ENCODE measurements at places on chromosomes 1 and 21. TPM values are rescaled to one million over a fixed set of nuclear protein-coding genes. Genes with fewer than 3 reads are reported as not detected.

The GJA9 gene
- not detected for polyA plus RNA-seq

The KCNA2 gene
- 1.5 TPM for polyA plus RNA-seq

The MTARC2 gene
- not detected for polyA plus RNA-seq

The FHAD1 gene
- polyA plus RNA-seq = not detected

The IFI44 gene
- polyA plus RNA-seq = 21.3 TPM

The CTTNBP2NL gene
- polyA plus RNA-seq = 2.0 TPM

- H3K27me3 ChIP-seq = no peaks in the 10 kb centered on the region
- no peak for DNase-seq
Measured at GRCh38 chr1:91454136-91454535, 46.5 kb upstream of the CDC7 start.

DNA sequence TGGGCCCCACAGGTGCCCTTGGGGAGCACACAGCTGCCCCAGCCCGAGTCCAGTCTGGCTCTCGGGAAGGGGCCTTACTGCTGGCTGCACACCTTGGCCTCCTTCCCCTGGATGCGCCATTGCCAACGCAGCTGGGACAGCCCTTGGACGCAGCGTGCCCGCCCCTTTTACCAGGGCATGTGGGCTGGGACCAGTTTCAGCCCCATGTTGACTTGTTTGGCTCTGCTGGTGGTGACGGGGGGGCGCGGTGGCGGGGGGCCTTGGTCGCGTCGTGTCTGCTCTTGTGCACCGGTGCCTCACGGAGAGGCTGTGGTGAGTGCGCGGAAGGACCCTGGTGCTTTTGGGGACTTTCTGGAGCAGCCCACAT lies 19.6 kb downstream of the SKI start:
- no peaks in the 10 kb centered on the region for H3K27me3 ChIP-seq
- H3K4me1 ChIP-seq = peaks cover 87% of the 10 kb centered on the region
- H3K27ac ChIP-seq = no peak overlapping the region

DNA sequence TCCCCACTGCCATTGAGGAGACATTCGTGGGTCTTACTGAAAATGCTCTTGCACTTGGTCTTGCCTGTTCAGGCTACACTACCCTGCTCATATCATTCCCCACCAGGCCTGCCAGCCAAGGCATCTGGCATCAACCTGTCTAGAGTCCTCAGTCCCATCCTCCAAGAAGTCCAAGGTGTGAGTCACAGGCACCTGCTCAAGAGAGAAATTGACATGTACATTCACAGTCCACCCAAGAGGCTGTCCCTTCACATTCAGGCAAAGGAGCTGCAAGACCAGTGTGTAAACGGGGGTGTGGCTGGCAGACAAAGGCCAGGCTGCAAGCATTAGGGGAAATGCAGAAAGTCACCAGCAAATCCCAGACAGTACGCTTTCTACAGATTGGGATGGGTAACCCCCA lies 13.1 kb upstream of the PLA2G2C start:
- H3K27ac ChIP-seq = no peak overlapping the region
- no peak overlapping the region for H3K4me3 ChIP-seq
- H3K4me1 ChIP-seq = no peaks in the 10 kb centered on the region
- H3K27me3 ChIP-seq = peaks cover 3% of the 10 kb centered on the region
- no peaks in the 10 kb centered on the region for H3K36me3 ChIP-seq
- DNase-seq = no peak

GRCh38 chr21:26421724-26422123 lies 151.4 kb downstream of the CYYR1 start:
- H3K4me3 ChIP-seq = no peak overlapping the region
- H3K36me3 ChIP-seq = no peaks in the 10 kb centered on the region
- H3K4me1 ChIP-seq = no peaks in the 10 kb centered on the region
- no peak overlapping the region for H3K27ac ChIP-seq
- no peak for DNase-seq

DNA sequence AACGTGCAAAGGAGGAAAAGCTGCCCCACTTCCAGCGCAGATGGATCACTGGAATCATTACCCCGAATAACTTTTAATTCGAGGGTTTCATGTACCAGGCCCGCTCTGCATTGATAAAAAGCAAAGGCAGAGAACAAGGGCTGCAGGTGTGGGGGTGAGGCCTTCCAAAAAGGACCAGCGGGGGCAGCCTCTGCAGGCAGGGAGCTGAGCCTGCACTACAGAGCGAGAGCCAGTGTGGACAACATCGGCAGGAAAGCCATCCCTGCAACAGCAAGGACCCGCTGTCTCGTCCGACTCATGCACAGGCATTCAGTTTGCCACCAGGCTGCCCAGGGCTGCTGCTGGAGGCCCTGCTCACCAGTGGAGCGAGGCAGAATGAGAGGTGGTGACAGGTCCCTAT lies 27.1 kb upstream of the AJAP1 start:
- no peaks in the 10 kb centered on the region for H3K27me3 ChIP-seq
- H3K27ac ChIP-seq = no peak overlapping the region
- no peaks in the 10 kb centered on the region for H3K4me1 ChIP-seq

GRCh38 chr1:12315146-12315545 lies 85.3 kb downstream of the VPS13D start:
- H3K27me3 ChIP-seq = no peaks in the 10 kb centered on the region
- H3K36me3 ChIP-seq = peaks cover 88% of the 10 kb centered on the region
- H3K4me3 ChIP-seq = no peak overlapping the region

- H3K36me3 ChIP-seq = no peaks in the 10 kb centered on the region
- no peaks in the 10 kb centered on the region for H3K4me1 ChIP-seq
Measured at GRCh38 chr21:17340081-17340480, 172.8 kb upstream of the CXADR start.

DNA sequence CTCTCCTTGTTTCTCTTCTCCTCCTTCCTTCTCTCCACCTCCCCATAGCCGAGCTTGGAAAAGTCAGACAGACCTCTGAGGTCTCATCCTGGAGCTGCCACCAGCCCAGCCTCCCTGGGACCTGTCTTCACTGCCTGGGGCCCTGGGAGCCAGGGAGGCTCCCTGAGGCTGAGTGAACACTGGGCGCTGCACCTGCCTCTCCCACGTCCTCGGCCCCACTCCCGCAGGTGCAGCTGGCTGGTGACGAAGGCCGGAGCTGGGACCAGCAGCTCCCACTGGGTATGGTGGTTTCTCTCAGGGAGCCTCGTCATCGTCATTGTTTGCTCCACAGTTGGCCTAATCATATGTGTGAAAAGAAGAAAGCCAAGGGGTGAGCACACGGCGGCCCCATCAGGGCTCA lies 5.3 kb downstream of the TNFRSF14 start:
- H3K27ac ChIP-seq = no peak overlapping the region
- peaks cover 37% of the 10 kb centered on the region for H3K4me1 ChIP-seq
- no peak overlapping the region for H3K4me3 ChIP-seq
- DNase-seq = no peak
- H3K36me3 ChIP-seq = peaks cover 34% of the 10 kb centered on the region
- H3K27me3 ChIP-seq = no peaks in the 10 kb centered on the region

- H3K27ac ChIP-seq = peak overlapping the region; percentile 41
- DNase-seq = peak; percentile 72
- H3K27me3 ChIP-seq = no peaks in the 10 kb centered on the region
- peaks cover 55% of the 10 kb centered on the region for H3K4me1 ChIP-seq
- H3K36me3 ChIP-seq = no peaks in the 10 kb centered on the region
- no peak overlapping the region for H3K4me3 ChIP-seq
Measured at GRCh38 chr1:200866521-200866920, 6.3 kb upstream of the GPR25 start.

DNA sequence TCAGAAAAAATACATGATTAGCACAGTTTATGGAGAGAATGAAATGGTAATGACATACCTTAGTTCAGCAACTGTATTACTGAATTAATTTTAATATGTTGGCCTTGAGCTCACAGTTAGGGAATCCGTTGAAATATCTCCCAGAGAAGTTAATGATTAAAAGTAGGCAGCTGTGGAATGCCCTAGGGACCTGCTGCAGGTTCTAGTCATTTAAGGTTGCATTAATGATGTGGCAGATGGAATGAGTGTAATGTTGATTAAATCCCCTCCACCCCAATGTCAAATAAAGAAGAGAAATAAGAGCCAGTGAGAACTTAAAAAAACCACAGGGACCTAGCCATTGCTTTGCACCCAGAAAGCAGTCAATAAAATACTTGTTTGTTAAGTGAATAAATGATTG lies 40.3 kb upstream of the TRIM45 start:
- no peak overlapping the region for H3K4me3 ChIP-seq
- H3K4me1 ChIP-seq = no peaks in the 10 kb centered on the region
- peaks cover 19% of the 10 kb centered on the region for H3K27me3 ChIP-seq
- no peak for DNase-seq
- no peaks in the 10 kb centered on the region for H3K36me3 ChIP-seq

- no peak overlapping the region for H3K27ac ChIP-seq
- H3K4me1 ChIP-seq = peaks cover 5% of the 10 kb centered on the region
- H3K27me3 ChIP-seq = no peaks in the 10 kb centered on the region
- no peak for DNase-seq
- no peaks in the 10 kb centered on the region for H3K36me3 ChIP-seq
Measured at GRCh38 chr1:151620286-151620685, 8.4 kb downstream of the SNX27 start.

Data from CD4-positive, CD25-positive, alpha-beta regulatory T cell (primary cell).